ENCODE measurements at places on chromosomes 2 and 18.

DNA sequence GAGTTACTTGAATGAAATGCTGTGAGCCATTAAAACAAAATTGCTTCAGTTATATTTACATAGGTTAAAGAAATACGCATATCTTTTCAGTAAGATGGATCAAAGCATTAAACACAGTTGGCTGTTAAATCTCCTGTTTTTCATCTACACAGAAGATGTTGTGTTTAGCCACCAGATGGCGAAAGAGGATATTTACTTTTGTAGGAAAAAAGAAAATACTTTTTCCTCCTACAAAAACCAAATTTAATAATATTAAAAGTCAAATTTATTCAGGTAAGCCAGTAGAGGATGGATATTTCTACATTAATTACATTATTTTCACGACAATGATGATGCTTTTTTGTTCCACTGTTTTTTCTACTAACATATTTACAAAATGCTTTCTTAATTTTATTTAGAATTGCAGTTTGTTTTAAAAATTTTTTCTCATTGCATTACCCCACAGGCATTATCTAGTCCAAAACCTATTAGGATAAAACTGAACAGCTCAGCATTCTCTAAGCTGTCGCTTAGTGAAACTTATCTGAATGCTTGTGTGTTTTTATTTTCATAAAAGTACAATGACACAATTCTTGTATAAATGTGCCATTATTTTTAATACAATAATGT, 173.7 kb downstream of the ASXL3 start:
- DNase-seq: no peak

DNA sequence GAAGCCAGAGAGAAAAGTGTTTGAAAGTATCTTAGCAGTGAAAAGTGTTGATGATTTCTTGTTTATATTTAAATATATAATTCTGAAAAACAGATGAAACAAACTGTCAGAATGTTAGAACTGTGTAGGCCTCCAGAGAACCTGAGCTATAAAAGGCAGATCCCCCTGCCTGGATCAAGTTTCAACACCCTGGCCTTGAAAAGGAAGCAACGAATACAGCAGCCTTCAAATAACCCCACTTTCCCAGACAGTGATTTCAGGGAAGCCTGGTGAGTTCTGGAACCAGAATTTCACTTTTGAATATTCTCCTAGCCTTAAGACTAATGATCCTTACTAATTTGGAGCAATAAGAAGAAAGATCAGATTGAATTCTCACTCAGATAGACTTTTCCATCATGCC, 13.3 kb upstream of the TRIM43 start:
- DNase-seq: no peak

DNA sequence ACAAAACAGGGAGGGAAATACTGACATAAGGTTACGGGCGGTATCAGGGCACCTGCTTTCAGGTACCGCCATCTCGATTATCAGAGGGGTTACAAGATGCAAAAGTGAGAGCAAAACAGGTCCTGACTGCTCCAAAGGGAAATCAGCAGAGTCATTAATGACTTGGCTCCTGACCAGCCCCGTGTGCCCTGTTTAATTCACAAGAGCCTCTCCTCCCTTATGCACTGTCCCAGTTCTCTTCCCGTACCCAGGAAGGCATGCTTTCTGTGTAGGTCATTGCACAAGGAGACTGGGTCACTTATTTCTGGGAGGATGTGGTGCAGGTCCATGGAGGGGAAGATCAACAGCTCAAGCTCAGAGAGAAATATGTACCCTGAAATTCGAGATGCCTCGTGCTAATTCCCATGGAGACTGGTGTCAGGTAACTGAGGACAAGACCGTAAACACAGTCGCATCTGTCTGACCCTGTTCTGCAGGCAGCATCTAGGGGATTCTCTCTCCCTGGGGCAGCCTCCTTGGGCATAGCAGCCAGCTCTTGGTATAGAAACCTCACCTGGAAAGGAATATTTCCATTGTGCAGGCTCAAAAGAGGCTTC, 79.9 kb downstream of the HNRNPLL start:
- peak; percentile 13 for DNase-seq

GRCh38 chr18:42112657-42113420, 157.8 kb downstream of the PIK3C3 start:
- DNase-seq: no peak

DNA sequence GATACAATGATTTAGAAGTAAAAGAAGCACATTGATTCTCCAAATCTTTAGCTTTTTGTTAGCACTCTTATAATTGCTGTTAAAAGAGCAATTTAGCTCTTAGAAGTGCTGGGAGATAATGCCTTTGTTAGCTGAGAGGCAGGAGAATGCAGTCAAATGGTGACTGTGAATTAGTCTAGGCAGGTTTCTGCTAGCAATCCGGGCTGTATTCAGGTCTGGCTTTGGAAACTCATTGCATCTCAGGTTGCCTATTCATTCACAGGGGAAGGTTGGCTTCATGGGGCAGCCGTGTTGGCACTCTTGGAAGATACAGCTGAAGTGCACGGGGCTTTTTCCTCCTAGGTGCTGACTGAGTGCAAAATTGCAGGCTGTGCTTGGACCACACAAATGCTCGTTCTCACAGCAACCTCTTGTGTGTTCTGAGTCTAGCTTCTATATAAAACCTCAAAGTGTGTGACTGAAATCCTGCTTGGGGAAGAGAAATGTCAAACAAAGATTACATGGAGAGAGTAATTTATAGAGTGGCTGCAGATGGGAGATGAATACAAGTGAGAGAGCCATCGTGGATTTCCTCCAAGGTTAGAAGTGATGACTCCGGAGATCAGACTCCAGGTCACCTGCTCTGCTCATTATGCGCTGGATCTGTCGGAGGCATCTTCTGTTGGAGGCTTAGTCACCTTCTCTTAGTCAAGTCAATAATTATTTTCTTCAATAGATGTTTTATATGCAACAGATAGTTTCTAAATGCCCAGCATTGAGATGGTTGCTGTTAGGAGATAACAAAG, 167.8 kb downstream of the PMAIP1 start:
- no peak for DNase-seq

DNA sequence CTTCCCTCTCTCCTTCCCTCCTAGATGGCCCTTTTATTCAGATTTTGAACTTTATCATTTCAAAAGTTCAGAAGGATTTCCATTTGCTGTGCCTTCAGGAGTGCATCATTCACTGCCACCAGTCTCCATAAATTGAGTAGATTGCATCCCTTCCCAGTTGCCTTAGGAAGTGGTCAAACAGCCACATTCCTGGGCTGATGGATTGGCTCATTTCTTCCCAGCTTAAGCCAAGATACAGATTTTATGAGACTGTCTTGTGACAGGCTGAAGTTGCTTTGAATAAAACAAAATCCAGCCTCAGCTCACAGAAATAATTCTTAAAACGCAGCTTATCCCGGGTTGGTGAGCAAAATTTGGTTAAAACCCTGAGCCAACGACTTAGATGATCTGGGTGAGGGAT, 9.8 kb downstream of the NRP2 start:
- DNase-seq: no peak

DNA sequence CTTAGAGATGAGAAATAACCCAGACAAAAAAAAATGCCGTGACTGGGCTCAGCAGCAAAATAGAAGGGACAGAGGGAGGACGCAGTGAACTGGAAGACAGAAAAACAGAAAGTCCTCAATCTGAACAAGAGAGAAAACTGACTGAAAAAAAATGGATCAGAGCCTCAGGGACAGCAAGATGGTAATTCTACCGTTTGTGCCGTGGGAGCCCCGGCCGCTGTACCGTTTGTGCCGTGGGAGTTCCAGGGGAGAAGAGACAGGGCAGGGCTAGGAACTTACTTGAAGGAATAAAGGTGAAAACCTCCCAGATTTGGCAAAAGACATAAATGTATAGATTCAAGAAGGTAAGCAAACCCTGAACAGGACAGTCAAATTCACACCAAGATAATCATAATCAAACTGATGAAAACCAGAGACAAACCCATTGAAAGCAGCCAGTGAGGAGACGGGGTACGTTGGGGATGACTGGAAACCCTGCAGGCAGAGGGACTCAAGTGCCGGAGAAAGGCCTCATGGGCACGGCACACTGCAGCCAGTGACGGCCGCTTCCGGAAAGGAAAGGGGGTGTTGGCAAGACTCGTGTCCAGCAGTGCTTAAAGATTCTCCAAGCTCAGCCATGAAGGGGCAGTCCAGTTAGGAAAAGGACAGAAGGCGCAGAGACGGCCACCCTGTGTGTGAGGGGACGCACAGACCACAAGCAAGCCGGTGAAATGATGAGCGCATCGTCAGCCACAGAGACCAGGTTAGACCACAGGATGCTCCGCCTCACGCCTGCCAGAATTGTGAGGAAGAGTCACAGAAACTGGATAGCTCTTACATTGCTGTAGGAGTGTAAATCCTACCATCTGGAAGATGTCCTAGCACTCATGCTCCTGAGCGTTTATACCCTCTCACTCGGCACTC, 40.0 kb upstream of the NFATC1 start:
- no peak for DNase-seq

DNA sequence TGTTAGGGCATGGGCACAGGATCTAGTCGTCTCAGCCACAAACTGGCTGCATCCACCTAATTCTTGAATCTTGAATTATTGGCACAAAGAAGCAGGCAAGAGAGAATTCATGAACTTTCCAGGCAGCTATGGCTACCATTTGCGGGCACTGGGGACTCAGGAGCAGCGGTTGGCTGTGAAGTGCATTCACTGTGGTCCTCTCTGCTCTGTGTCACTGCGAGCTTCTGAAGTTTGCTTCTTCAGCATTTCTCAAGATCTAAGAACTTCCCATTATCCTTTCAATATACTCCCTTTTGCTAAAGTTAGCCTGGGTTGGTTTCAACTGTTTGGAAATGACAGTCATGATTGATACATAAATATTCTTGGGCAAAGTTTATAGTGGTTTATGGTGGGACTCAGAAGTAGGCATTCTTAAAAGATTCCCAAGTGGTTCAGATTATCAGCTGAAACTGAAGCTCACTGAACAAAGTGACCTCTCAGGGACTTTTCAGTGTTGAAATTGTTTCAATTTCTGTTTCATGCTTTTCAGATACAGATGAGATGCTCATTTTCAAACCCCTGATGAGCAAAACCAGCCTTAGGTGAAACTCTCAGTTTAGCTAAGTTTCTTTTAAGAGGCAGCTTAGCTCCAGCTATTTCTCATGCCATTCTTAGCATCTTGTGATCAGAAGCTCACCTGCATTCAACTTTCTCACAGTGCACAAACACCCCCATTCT, 1258.3 kb upstream of the GYPC start:
- DNase-seq: no peak

GRCh38 chr2:189868896-189869295, 84.6 kb downstream of the PMS1 start:
- no peak for DNase-seq

DNA sequence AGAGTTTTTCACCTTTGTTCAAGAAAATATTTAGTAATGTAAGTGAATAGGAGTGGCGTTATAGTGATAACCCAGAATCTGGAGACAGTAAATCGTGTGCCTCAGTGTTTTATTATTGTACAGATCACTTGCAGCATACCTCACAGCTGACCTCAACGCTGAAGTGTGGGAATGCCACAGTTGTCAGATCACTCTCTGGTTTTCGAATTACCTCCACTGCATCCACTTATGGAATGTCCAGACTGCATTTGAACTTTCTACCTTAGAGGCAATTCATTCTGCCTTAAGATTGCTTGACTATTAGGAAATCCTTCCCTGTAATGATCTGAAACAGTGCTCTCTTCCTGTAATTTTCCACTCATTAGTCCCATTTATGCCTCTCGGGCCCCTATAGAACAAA, 164.5 kb upstream of the ALPP start:
- no peak for DNase-seq

DNA sequence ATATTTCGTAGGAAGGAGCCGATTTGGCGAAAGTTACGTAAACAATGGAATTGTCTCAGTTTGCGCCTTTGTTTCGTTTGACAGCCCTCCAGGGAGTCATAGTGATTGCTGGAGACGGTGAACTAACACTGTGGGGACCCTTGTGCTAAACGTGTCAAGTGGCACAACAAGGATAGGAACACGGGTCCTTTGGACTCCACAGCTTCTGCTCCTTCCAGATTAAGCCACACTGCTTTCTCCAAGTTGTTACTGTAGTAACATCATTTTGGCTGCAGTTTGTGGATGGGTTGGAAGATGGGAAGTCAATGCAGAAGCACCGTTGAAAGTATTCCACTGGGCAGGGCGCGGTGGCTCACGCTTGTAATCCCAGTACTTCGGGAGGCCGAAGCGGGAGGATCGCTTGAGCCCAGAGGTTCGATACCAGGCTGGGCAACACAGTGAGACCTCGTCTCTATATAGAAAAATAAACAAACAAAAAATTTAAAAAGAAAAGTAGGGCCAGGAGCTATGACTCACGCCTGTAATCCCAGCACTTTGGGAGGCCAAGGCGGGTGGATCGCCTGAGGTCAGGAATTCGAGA, 636 bp upstream of the IMMT start:
- DNase-seq: no peak

- no peak for DNase-seq
Measured at GRCh38 chr18:27276479-27276878, 91.4 kb upstream of the CHST9 start.

DNA sequence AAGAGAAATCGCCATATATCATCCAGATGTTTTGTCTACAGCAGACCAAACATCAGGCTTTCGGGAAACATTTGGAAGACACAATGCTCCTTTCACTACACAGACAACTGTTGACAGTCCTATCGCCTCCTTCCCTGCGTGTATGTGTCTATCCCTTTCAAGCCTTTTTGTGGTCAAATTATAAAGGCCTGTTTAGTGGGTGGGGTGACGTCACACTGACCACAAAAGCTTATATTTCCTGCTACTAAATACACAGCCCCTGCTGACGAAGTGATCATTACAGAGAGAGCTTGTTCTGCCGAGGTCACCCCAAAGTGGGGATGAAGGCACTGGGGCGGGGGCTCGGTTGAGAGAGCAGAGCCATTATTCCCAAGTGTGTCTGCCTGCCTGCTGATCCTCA, 302.7 kb upstream of the TNP1 start:
- no peak for DNase-seq

DNA sequence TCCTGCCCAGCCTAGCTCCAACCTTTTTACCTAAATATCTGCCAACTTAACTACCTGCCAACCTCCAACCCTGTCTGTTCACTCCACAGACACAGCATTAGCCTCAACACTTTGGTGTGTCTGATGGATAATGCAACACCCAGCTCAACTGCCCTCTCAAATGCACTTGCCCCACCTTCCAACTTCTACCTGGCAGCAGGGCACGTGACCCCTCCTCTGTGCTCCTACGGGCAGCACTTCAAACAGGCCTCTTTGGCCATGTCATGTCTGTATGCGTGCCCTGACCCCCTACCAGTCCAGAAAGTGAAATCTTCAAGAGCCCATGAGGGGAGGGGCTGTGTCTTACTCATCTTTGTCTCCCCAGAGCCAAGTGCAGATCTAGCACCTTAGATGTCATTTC, 25.5 kb downstream of the RNF149 start:
- DNase-seq: no peak

Data from NCI-H526 treated with DMSO at 0.1 percent for 48 hours (cell line).